ENCODE measurements at places on chromosomes 1 and 21. TPM values are rescaled to one million over a fixed set of nuclear protein-coding genes. Genes with fewer than 3 reads are reported as not detected.
A peak's percentile ranks its signal among the peaks of the same experiment; 100 is the strongest.

GRCh38 chr1:160795951-160796383 is at the start of gene LY9:
Gene LY9, plus strand, starts transcription at chr1:160796174. Its CDS starts 14 bp downstream, at chr1:160796188.
- DNase-seq = peak; percentile 93

CYP4B1 gene
- not detected for total RNA-seq

DNA sequence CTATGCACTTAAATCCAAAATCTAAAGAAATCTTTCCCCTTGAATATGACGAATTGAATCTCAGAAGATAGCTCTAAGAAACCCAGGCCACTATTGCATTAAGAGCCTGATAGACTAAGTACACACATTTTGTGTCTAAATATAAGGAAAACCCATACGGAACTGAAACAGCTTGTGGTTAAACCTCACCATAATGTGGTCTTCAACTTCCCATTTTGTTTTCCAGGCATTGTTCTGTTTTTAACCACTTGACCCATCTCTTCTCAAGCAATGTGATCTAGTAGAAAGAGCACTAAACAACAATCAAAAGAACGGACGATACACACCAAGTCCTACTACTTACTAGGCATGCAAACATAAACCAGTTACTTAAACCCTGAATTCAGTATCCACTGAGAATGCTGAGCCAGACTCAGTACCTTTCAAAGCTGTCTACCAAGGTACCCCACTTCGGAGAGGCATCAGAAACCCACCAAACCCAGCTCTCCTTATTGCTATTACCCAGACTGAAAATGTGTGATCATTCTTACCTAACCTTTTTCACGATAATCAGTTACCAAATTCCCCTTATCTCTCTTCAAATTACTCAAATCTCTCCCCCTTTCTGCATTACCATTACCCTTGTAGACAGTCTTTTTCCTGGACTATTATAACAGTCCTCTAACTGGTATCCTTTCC is 12.8 kb downstream of the OTUD7B start:
- DNase-seq = no peak

DNA sequence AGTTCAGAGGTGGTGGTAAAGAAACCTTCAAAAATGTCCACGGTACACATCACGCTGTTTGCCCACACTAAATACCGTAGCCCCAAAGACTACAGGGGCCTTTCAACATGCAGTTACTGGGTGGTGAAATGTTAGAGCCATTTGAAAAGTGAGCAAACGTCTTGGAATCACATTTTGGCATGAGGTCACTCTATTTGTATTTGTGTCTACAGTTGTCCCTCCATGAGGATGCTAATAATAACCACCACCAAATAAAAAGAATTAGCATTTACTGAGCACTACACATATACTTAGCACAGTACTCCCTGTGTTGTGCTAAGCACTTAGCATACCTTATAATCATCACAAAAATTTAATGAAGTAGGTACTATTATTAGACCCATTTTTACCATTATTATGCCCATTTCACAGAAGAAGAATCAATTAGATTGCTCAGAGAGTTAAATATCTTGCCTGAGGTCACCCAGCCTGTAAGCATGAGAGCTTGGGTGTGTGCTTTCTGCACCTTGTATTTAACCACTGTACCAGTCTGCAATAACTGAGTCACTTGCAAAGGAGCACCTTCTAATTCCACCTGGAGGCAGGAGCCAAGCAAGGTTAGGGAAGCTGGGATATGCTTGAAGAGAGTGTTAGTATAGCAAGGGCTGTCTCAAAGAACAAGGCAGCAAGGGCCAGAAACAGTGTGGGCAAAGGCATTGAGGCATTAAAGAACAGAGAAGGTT is 57.4 kb downstream of the DNTTIP2 start:
- DNase-seq = no peak

BMP8B gene
- 0.43 TPM for total RNA-seq

GRCh38 chr1:208129487-208129886 is 114.7 kb downstream of the PLXNA2 start:
- no peak for DNase-seq

DNA sequence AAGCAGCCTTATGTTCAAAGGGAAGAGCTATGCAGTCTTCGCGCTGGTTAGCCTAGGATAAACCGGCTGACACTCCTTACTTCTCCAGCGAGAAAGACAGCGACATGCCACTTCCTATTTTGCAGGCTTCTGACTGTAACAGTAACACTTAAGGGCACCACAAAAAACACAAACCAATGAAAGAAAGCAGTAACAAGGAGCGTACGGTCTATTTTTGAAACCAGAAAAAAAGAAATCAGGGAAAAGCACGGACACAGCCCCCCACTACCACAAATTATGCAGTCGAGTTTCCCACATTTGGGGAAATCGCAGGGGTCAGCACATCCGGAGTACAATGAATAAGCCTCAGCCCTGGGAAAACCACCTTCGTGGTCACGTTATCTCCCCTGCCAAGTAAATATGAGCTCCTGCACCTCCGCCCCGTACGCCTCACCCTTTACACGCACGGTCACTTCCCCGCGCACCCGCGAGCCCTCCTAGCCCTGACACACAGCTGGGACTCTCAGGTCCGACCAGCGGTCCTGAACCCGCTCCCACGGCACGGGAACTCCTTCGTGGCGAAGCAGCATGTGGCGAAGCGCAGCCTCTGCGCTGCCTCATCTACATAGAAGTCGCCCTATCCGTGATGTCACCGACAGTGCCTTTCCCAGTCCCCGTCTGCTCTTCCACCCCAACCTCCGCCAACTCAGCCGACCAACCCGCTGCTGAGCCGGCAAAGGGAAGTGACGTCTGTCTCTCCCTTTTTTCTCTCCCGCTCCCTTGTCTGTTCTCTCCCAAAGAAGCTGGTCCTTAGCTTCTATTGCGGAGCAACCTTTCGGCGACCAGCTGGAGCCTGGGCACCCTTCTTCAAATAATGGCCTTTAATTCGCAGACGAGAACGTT is 40.9 kb upstream of the PPIAL4F start:
- peak; percentile 92 for DNase-seq

- peak; percentile 69 for DNase-seq
These were observed 115.1 kb upstream of the TMEM51 start for GRCh38 chr1:15038232-15039016.

WNT3A gene
- not detected for total RNA-seq

FAM110D gene
- 0.09 TPM for total RNA-seq

DNA sequence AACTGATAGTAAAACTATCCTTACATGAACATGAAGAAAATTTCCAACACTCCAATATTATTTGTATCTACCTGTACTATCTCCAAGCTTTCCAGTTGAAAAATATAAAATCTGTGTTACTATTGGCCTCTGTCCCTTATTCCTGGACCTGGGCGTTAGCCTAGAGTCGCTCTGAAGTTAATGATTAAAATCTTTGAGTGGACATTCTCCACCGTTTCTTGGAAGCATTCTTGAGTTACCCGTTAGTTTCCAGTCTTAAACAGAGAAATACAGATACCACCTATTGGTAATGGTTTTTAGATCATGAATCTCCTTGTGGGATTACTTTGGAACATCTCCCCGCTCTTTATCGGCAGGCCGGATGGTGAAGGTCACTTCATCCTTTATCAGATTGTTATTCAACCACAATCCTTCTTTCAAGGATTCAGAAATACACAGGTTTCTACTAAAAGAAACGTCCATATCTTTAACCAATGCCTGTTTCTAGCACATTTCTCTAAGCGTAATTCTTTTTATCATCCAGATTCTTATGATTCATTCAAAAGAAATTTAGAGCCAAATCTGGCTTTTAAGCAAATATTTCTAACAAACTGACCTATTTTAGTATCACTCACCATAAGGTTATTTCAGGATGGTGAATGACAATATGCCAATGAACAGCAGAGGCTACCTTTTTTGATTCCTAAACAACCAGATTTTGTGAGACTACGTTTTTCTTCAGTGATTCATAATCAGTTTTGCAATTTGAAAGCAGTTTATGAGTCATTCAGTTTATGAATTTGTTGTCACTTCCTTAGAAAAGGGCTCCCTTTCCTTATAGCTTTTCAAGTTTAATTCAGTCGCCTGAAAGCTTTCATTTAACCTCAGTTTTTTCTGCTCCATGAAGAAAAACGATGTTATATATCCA is 70.2 kb upstream of the ERRFI1 start:
- no peak for DNase-seq

GRCh38 chr1:181083842-181084605 is 4.5 kb upstream of the IER5 start:
- DNase-seq = peak; percentile 88

GRCh38 chr1:109306832-109307273 is at the start of gene MYBPHL:
Gene MYBPHL, minus strand, starts transcription at chr1:109307011. Its CDS starts 20 bp downstream, at chr1:109306991.
- no peak for DNase-seq

DNA sequence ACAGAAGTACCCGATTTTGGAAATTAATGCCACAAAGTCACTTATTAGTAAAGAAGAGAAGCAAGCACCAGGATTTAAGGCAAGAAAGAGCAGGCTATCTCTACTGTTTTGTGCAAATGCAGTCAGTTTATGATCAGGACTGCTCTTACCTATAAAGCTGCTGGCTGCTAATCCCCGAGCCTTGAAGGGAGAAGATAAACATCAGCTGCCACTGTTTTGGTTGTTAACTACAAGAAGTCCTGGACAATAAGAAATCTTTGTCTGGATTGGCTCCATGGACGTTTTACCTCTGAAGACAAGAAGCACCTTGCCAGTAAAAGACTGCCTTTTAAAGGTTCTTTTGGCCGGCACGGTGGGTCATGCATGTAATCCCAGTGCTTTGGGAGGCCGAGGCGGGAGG is 21.4 kb downstream of the FRRS1 start:
- DNase-seq = no peak

GRCh38 chr1:36408479-36408878 is 10.8 kb upstream of the LSM10 start:
- DNase-seq = no peak

DNA sequence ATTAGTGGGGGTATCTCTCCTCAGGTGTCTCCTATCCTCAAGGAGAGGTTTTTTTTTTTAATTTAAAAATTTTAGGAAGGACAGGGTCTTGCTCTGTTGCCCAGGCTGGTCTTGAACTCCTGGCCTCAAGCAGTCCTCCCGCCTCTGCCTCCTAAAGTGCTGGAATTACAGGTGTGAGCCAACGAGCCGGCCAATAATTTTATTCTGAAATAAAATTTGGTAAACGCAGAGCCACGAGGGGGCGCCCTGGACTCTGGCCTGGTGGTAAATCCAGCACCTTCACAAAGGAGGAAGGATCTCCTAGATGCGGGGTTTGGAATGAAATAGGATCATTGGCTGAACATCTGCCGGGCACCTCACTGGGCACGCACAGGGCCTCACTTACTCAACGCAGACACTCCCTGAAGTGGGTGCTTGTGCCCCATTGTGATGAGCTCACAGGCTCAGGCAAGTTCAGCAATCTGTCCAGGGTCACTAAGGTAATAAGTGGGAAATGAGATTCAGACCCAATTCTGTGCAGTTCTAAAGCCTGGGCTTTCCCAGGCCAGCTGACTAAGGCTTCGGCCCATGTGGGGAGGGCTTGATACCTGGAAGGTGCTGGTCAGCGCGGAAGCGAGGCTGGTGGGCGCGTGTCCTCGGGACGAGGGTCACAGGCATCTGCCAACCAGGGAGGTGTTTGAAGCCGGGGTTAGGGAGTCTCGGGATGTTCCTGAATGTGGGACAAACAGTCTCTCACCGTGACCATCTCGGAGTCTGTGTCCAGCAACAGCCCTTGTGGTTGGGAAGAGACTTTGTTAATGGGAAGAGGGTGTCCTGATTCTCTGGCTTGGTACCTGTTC is 32.7 kb upstream of the ETV3 start:
- peak; percentile 82 for DNase-seq

DNA sequence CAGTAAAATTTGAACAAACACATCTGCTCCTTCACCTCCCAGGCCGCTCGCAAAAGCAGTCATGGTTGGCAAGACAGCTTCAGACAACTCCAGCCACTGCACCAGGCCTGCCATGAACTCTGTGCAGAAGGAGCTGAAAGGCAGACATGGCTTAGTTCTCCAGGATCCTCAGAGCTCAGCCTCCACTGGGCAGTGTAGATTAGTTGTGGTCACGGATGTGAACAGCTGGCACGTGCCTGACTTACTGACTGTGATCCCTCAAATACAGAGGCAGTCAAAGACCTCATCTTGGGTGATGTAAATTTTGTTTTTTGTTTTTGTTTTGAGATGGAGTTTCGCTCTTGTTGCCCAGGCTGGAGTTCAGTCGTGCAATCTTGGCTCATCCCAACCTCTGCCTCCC is 28.4 kb downstream of the TMCO4 start:
- no peak for DNase-seq

GPR161 gene
- total RNA-seq = 0.51 TPM

HPCA gene
- total RNA-seq = not detected

- DNase-seq = no peak
These were observed 94.2 kb downstream of the KCNN3 start for GRCh38 chr1:154775621-154776605.

DNA sequence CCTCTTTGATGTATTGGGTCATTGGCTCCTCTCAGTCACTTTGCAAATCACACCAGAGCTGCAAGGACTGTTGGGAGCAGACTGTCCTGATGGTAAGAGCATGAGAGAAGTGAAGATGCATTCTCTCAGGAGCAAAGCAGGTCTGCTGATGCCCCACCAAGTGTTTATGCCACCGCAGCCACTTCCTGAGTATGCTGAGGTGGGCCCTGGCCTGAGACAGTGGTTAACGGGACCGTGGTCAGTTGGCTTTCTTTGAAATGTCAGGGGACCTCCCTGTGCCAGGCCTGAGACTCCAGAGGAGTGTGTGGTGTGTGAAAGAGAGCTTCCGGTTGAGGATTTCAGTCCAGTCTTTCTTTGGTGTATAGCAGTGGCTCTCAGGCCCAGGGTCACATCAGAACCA is 79.4 kb downstream of the SPATA46 start:
- DNase-seq = no peak

GRCh38 chr1:246790364-246790763 is 66.2 kb downstream of the SCCPDH start:
- DNase-seq = no peak

- no peak for DNase-seq
These were observed 41.9 kb upstream of the ELAVL4 start for GRCh38 chr1:50066806-50067205.

- no peak for DNase-seq
These were observed 205.1 kb upstream of the COA6 start for GRCh38 chr1:234168061-234168724.

DNA sequence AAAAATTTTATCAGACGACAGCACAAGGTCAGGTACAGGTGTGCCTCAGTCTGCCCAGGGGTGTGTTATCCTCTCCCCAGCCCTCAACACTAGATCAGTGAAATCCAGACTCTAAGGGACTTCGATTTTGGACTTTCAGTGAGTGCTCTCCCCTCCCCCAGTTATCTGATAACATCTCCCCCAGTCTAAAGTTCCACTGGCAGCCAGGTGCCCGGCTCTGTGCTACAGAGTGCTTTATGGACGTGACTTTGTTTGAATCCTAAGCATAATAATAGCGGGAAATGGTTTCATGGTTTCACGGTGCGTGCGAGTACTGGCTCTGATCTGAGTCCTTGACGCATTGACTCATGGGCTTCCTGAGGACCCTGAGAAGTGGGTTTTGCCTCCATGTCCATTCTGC is 3.2 kb downstream of the SPSB1 start:
- DNase-seq = no peak

Data from activated CD4-positive, alpha-beta T cell treated with anti-CD3 and anti-CD28 coated beads, Interleukin-2, amount 10 ng/mL, durations not matched to agents 24 days and 14 days (primary cell).